ENCODE measurements at places on chromosomes 4 and X. TPM values are rescaled to one million over a fixed set of nuclear protein-coding genes. Genes with fewer than 3 reads are reported as not detected.

DNA sequence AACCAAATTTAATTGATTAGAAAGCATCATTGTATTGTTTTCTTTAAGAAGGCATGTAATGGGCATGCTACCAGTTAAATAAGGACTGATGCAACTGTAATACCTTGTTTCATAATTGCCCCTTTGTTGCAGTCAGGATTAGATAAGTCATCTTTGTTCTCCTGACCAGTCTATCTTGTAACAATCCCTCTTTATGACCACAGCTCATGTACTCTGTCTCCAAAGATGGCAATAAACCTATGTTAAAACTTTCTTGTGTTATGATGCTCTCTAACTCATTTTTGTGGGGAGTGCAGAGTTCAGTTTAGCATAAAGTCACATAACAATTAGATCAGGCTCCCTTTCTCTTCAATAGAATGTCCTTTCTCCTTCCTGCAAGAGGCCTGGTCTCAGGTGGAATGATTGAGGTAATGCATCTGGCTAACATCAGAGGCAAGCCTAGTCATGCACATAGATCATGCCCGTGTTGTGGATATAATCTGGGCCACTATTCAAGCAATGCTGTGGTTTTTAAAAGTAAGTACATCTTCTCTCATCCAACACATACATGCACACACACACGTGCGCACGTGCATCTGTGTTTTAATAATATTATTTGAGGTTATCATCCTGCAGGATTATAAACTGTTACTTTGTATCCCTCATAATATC, 45.6 kb downstream of the TMEM154 start:
- no peak for ATAC-seq

GRCh38 chr4:20260821-20261220, 9.1 kb downstream of the SLIT2 start:
- ATAC-seq, result no peak

DNA sequence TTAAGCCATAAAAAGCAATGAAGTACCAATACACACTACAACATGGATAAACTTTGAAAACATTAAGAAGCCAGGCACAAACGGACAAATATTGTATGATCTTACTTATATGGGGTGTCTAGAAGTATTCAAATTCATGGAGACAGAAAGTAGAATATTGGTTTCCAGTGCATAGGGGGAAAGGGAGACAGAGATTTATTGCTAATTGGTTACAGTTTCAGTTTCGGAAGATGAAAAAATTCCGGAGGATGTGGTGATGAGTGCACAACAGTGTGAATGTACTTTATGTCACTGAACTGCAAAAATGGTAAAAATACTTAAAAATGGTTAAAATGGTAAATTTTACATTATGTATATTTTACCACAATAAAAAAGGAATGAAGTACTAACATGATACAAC, 5.1 kb upstream of the PRDX4 start:
- no peak for ATAC-seq

DNA sequence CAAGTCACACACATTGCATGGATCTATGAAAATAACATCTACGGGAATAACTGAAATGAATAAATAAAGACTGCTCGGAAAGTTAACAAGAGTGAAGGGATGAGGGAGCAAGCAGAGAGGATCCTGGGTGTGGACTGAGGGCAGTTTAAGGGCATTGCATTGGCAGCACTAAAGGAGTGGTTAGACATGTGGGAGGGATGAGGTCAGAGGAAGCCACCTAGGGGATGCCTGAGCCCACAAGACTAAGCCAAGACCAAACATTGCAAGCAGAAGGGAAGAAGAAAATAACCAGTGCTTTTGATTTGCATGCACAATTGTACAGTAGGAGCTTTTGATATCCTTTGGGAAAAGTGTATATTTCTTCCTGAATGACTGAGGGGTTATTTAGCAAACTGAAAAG, 106.1 kb downstream of the MSL3 start:
- no peak for ATAC-seq

- ATAC-seq, result no peak
Observed at GRCh38 chr4:100797791-100798190, 280.0 kb upstream of the EMCN start.

- ATAC-seq, result no peak
Observed at GRCh38 chr4:185717377-185717741, 94.6 kb downstream of the SORBS2 start.

GRCh38 chr4:82785611-82786400, 12.8 kb downstream of the SCD5 start:
- ATAC-seq, result no peak

DNA sequence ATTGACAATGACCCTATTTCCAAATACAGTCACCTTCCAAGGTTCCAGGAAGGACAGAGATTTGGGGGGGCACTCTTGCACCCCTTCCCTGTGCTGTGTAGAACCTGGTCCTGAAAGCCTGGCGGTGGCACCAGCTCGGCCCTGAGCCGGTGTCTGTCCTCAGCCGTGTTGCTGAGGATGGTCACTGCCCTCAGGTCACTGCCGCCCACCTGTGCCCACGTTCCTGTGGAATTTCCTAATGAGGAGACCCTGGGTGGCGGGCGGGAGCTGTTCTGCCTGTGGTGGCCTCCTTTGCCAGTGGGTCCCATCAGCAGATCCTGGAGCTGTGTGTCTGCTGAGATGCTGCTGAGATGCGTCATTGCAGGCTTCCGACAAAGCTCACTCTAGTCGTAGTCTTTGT, 32.9 kb downstream of the NELFA start:
- ATAC-seq, result no peak

GRCh38 chr4:183797011-183797444, 108.1 kb upstream of the STOX2 start:
- ATAC-seq, result peak; percentile 23

- no peak for ATAC-seq
Observed at GRCh38 chrX:6917666-6918065, 229.8 kb upstream of the STS start.

- ATAC-seq, result no peak
Observed at GRCh38 chrX:13014111-13015096, 30.0 kb downstream of the FAM9C start.

DNA sequence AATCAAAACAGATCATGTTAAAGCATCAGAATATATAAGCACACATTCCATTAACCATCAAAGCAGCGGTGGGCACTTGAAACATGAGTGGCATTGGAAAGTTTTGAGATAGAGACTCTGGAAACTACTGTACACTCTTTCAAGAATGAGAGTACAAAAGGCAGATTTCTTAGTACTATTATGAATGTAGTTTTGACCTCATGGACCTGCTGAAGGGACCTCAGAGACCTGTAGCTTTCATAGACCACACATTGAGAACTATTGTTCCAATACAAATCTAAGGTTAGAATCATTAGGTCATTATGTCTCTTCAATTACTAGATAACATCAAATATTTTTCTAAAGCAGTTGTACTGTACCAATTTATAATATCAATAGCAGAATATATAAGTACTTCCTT, 283.6 kb downstream of the RPA4 start:
- no peak for ATAC-seq

- ATAC-seq, result no peak
Observed at GRCh38 chr4:3706111-3706511, 60.1 kb upstream of the ADRA2C start.

GRCh38 chr4:170134821-170135220, 45.1 kb upstream of the AADAT start:
- no peak for ATAC-seq

DNA sequence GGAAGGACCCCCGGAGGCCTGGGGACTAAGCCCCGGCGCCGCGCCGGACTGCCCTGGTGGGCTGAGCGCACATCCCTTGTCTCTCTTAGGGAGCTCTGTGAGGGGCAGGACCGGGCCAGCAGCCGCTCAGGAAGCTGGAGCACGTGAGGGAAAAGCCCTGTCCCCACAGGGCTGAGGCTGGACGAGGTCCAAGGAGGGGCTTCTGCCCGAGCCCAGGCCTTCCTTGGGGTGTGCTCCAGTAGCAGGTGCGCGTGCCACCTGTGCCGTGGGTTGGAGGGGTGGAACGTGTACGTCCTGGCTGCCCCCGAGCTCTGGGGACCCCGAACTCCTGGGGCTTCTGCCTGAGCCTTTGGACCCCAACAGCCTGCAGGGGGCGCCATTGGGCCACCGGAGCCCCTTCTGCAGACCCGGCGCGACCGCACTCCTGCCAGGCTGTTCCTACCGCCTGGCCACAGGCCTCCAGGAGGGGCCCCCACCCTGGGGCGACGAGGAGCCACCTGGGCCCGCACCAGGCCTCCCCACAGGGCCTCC, 27.2 kb downstream of the TACC3 start:
- ATAC-seq, result no peak

- ATAC-seq, result peak; percentile 51
Observed at GRCh38 chr4:165537028-165537648, 158.3 kb downstream of the CPE start.

Gene ASB9
- 2.8 TPM for total RNA-seq

Gene CHRNA9
- total RNA-seq, result not detected

Gene CRMP1
- total RNA-seq, result 4.3 TPM

Gene SPACA5
- total RNA-seq, result not detected

Gene PWWP3B
- total RNA-seq, result not detected

Gene NUDT10
- total RNA-seq, result 3.9 TPM

Gene SMIM31
- total RNA-seq, result 0.17 TPM

All from gastroesophageal sphincter (tissue), 4 donors.